ENCODE measurements at places on chromosomes 4 and X.

DNA sequence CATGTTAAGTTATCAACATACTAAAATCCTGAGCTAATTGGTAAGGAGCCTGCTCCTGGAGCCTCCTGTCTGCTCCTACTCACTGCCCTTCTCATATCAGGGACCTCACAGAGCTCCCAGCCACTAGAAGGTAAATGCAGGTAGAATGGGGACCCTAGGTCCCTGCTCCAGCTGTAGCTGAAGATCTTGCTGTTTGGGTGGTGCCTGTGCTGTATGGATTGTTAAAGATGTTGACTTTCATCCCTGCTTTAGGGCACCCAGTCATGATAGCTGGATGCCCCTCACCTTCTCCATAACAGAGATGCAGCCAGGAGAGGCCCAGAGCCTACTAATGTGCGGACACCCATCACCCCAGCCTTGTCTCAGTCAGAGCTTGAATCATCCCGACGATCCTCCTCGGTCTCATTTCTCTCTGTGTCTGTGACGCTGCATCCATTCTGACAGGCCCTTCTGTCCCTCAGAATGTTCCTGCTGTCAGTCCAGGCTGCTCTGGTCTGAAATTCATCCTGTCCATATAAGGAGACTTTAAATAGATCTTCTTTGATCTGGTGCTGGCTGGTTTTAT, 341.7 kb upstream of the GATB start:
- no peak for DNase-seq

DNA sequence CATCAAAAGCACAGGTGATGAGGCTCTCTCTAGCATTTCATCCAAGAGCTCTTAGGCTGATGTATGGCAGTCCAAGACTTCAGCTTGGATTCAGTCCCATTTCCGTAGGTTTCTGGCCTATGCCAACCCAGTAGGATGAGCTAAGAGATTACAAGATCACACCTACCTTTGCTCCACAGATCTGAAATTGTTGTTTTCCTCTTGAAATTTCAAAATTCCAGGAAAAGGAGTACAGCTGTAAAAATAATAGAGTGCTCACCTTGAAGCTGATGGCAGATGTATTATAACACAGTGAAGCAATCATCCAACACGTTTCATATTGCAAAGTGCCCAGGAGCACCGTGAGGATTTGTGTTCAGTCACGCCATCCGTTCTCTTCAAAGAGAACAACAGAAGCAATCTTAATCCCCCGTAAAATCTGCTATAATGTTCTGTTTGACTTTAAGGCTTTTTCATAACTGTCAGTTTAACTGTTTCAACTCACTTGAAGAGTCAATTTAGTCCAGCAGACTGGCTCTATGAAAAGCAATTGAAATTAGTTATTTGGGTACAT, 137.5 kb downstream of the CPE start:
- DNase-seq, result no peak

DNA sequence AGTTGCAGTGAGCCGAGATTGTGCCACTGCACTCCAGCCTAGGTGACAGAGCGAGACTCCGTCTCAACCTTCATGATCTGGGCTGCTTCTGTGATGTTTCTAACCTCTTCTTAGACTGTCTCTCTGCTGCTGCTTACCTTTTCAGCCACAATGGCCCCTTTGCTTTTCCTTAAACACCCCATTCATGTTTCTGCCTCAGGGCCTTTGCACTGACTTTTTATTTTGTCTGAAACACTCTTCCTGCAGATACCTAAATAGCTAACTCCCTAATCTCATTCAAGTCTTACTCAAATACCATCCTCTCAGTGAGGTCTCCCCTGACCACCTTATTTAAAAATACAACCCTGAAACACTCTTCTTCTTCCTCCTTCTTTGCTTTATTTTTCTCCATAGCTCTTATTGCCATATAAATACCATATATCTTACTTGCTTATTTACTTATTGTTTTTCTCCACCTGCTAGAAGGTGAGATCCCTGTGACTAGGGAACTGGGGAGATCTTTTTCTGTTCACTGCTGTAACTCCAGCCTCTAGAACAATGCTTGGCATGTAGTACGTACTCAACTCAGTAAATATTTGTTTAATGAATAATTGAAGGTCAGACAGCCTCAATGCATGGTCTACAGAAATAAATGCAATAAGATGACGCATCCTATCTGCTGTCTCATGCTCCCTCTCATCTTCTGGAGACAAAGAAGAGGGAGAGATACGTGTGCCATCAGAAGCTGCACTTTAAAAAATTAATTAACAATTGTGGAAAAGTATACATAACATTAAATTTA, 43.8 kb upstream of the SETD7 start:
- no peak for DNase-seq

- DNase-seq, result peak; percentile 89
Observed at GRCh38 chr4:142447009-142447408, 399.1 kb downstream of the INPP4B start.

GRCh38 chr4:147492761-147493160, 11.9 kb downstream of the EDNRA start:
- no peak for DNase-seq

DNA sequence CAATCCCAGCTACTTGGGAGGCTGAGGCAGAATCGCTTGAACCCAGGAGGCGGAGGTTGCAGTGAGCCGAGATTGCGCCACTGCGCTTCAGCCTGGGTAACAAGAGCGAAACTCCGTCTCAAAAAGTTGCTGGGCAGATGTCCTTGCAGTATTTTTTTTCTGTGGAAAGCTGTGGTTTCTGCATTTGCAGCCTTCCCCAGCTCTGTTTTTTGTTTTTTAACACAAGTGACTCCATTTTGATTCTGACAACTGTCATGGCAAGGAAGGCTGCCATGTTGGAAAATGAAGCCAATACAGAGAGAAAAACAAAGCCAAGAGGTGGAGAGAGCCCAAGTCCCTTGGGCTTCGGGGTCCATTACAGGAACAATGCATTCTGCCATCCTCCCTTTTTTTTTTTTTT, 11.7 kb upstream of the SLC10A3 start:
- DNase-seq, result no peak

GRCh38 chr4:21451032-21451431, 497.5 kb downstream of the KCNIP4 start:
- DNase-seq, result no peak

DNA sequence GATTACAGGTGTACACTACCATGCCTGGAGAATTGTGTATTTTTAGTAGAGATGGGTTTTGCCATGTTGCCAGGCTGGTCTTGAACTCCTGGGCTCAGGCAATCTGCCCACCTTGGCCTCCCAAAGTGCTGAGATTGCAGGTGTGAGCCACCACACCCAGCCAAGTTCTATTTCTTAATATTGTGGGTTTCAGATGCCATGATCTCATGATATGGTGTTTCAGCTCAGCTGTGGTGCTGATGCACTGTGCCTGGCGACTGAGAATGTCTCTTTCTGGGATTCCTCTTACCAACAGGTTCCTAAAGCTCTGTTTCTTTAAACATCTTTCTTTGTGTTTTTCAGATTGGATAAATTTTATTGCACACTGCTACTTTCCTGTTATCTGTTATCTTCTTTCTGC, 17.3 kb upstream of the NDUFC1 start:
- DNase-seq, result no peak

DNA sequence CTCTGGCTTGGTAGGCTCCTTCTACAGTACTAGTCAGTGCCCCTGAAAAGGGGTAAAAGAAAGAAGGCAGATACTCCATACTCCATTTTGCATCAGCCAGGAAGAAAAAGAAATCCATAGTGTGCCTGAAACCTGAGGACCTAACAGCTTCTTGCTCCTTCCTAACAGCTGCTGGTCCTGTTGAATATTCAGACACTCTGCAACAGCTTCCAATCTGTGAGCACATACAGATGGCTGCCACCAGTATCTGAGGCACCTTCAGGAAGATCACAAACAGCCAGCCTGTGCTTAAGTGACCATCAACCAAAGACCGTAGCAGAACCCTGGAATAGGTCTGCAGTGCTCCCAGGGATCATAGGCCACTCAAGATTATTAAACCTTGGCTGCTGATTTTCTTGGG, 4.3 kb downstream of the GIMD1 start:
- no peak for DNase-seq

DNA sequence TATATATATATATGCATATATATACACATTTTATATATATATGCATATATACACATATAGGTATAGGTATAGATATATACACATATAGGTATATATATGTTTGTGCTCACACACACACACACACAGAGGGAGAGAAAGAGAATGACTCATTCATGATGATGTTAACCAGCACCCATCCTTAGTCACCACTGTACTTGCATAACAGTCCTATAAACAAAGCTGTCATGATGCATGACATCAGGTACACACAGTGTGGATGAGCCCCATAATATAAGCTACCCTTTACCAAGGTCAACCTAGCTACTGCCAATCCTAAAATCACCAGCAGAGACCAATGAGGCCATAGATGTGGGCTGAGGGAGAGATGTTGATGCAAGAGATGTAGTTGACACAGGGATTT, 1408.0 kb downstream of the RAPGEF2 start:
- DNase-seq, result no peak

DNA sequence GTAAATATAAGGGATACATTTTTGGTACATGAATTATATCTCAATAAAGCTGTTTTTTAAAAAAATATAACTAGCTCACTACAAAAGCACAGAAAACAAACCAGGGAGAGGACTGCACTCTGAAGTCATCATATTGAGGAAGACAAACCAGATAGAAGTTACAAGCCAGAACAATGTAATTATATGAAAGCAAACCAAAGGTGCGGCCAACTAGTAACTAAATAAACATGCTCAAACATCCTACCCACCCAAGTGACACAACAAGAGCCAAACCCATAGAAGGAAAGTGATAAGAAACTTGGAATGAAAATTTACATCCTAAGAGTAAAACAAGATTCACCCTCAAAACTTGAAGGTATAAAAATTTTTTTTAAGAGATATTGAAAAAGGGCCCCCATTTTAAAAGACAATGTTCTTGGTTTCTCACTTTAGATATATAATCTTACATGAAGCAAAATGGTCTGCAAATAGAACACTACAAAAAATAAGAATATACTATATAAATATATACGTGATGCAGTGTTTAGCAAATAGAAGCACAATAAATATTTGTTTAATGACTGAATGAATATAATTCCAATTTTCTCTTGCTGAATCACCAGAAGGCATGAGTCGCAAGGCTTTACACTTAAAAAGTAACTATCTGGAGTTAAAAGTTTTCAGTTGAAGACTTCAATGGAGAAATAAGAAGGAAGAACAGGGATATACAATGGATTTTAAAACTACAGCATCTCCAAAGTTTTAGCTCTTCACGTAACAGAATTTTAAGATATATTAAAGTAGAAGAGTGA, 4.0 kb upstream of the SH3D19 start:
- no peak for DNase-seq

DNA sequence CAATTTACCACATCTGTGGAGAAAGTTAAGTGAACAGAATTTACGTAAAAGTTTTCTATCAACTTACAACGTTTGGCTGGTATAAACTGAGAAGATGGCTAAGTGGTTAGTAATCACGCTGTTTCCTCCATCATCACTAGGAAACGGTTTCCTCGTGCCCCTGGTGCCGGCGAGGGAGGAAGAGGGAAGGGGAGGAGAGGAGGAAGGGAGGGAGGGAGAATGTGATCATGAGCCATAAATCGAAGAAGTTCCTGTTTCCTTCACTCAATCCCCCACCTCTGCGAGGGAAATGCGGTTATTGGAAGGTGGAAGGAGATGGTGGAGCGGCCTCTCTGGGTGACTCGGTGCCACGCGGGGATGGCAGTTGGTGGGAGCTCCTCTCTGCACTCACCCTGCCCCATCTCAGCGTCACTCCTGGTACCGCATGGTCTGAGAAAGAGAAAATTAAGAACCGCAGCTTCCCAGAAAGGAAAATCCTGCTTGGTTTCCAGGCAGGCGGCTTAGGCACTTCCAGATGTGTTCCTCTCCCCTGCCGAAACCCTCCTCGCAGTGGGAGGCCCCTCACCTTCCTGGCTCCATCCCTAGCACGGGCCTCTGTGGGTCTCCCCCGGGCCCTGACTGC, 216.8 kb downstream of the AFAP1 start:
- DNase-seq, result no peak

GRCh38 chr4:73741750-73742489, 1.6 kb downstream of the CXCL8 start:
- no peak for DNase-seq

DNA sequence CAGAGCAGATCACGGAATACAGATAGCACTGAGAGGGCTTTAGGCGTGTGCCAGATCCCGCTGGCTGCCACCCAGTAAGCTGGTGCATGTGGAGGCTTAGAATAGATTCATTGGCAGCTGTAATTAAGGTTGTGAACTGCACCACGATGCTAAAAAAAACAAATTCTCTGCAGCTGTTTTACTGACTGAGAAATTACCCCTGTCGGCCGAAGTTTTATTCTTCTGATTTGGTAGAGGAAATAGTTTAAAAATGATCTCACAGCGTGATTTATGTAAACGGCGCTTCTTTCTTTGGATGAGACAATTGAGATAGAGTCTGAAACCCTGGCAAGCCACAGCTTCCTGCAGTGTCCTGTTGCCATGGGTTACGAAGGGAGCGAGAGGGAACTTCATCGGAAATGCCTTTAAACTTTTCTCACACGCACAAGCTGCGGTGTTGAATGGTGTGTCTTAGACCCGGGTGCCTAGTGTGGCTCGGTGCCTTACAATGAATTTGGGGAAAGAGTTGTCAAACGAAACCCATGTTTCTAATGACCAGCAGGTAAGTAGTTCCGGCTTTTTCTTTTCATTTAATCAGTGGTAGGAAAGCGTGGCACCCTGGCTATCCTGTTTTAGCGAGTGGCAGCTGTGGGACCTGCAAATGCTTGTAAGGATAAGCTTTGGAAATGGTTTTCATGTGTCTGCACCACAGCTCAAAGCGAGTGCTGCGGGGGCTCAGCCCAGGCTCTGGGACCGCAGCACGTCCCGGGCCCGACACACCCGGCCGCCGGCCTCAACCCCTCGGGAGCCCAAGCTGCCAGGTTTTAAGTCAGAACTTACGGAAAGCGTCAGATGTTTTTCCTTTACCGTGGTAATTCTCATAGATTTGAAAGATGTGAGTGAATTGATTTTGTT, 71.7 kb upstream of the HGFAC start:
- peak; percentile 81 for DNase-seq

- no peak for DNase-seq
Observed at GRCh38 chr4:189941005-189941450, 356 bp downstream of the FRG1 start.

- DNase-seq, result peak; percentile 42
Observed at GRCh38 chrX:41923211-41923977, at the start of gene CASK. Gene CASK (minus strand): TSS chrX:41923554. CDS start chrX:41922988, 566 bp downstream.

DNA sequence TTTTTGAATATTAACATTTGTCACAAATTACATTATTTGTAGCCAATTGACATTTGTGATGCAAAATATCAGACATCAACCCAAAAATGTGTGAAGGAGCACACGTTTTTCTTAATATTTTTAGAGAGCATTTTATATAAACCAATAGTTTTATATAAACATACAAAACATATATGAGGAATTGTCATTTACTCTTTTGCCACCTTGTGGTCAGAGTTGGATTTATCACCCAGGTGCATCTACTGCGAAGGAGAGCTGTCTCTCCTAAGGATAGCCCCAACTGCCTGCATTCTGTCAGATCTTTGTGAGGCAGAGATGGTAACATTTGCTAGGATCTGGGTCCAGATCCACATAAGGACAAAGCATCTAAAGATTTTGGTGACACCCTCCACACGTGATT, 2.5 kb upstream of the USP27X start:
- DNase-seq, result no peak

GRCh38 chr4:186081202-186081807, 12.3 kb downstream of the TLR3 start:
- DNase-seq, result no peak

- DNase-seq, result peak; percentile 0
Observed at GRCh38 chrX:46381630-46382029, 163.6 kb downstream of the ZNF674 start.

Measured in bone marrow (tissue), 2 donors.